Left cardiac atrium (tissue), 4 donors: ENCODE measurements at places on chromosomes 2 and 18.

- DNase-seq = no peak
Measured at GRCh38 chr18:14767474-14767873, 19.5 kb downstream of the ANKRD30B start.

- DNase-seq = peak; percentile 31
Measured at GRCh38 chr2:102034683-102035548, 43.2 kb downstream of the IL1R2 start.

GRCh38 chr18:58325494-58325893, 281.5 kb downstream of the NEDD4L start:
- no peak for DNase-seq

DNA sequence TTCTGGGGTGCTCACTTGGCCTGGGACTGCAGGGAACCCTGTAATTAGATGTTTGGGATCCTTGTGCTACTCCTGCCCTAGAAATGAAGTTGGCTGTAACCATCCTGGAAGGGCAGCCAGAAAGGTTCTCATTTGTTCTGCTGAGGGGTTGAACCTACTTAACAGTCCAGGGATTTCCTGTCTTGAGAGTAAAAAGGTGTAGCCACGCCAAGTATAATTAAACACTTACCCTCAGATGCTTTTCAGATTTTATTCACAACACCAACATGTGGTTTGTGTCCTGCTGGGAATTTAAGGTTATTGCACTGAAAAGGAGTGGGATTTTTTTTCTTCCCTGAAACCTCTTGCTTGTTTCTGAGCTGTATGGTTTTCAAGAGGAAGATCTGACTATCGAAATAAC, 222.4 kb upstream of the APCDD1 start:
- DNase-seq = no peak

- DNase-seq = no peak
Measured at GRCh38 chr2:197937814-197938213, 133.4 kb downstream of the PLCL1 start.

DNA sequence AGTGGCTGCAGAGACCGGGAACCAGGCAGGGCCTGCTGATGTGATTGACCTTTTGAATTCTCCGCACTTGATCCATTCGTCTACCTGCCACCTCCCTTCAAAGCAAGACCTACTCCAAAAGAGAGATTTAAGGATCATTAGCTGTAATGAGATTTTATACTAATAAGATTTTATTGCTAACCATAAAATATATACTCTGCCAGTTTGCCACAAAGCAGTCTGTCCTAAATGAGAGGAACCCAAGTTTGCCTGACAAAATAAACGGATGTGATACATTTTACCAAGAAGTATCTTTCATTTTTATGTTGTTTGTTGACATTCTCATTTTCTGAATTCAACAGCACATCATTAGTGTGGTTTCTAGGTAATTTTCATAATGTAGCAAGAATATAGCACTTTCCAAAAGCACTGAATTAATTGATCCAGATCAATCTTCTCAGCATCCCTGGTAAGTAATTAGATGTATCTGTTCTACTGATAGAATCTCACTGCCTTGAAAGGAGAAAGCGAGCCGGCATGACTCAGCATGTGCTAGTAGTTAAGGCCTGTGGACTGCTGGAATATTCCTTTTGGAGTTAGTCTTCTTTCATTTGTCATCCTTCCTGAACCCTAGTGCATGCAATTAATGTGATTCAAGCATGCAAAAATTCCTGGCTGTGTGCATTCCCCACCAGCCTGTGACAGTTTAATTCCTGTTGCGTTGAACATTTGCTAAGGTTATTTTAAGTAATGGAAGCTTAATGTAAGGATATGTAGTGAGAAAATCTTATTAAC, 128.5 kb downstream of the ARL6IP6 start:
- DNase-seq = no peak

GRCh38 chr2:215970425-215970824, 42.9 kb downstream of the MREG start:
- DNase-seq = no peak

DNA sequence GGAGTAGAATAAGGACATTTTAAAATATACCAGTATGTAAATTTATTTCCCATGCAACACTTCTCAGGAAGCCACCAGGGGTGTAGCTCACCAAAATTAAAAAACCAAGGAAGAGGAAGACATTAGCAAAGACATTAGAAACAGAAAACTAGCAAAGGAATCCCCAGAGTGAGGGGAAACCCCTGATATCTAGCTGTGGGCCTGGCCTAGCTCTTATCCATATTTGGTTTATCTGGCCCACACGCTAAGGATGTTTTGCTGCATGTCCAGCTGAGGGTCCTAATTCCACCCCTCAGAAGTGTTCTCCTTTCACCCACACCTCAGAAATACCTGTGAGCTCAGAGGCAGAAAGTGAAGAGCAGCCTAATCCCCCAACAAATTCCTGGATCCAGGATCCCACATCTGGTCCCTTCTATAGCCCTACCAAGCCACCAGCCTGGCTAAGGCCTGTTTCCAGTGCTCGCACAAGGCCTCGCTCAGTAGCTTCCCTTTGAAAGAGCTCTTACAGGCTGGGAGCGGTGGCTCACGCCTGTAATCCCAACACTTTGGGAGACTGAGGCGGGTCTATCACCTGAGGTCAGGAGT, 17.4 kb downstream of the OSBPL1A start:
- DNase-seq = no peak

GRCh38 chr18:59041819-59042815, 97.6 kb upstream of the SEC11C start:
- DNase-seq = no peak
